CD4-positive, alpha-beta T cell treated with Interleukin-4 for 4 hours (primary cell): ENCODE measurements at places on chromosomes 5 and 9.

DNA sequence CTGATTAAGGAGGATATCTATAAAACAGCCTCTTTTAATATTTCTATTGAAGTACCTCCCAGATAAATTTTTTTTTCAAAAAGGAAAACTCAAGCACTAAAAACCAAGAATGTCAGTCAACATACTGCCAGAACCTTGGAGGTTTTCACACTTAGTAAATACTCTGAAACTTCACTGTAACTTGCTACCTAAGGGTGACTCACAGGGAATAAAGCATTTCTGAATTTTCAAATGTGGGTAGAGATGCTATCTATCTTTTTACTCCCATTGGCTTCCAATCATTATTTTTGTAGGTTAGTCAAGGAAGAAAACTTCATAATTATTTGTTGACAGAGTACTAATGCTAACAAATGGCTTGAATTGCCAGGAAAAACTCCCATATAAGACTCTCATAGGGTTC lies 46.1 kb downstream of the SLC25A46 start:
- no peak for DNase-seq

DNA sequence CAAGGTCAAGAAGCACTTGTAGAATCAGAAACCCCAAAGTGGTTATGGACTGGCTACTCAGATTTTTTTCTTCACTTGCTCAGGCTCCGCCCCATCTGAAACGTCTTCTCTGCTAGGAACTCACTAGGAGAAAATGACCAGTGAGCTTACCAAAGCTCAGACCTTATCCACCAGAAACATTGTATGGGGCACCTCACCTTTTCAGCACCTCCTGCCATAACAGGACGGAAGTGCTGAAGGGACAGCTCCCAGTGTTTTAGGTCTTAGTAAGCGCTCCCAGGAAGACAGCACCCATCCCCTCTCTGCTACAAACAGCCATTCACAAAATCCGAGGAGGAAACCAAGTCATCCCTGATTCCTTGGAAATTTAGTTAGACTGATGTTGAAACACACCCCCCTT lies 1.2 kb upstream of the GABRA1 start:
- DNase-seq: no peak

DNA sequence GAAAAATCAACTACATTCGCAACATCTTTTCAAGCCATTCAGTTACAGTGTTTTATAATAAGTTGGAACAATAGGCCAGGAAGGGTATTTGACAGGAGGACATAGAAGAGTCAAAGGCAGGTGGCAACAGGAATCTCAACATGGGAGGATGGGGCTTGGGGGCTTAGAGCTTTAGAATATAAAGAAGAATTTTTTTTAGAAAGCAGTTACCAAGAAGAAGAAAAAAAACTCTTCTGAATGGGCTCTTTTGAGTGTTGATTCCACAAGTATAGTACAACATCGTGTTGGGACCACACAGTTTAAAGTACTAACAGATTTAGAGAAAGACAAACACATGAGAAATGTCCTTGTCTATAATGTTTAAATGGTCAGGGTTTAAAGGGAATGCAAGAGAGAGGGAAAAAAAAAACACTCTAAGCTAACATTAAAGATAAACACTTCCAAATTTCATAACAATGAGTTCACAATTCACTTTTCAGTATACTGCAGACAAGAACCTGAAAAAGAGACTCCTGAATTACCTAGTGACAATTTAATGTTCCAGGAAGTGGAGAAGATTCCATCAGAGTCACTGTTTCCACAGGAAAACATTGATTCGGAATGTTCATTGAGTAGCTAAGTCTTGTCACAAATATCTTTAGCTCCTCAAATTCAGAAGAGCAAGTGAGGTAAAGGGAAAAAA lies 282.3 kb downstream of the DEPDC1B start:
- DNase-seq: no peak

GRCh38 chr9:114450833-114451706 lies 54.2 kb downstream of the WHRN start:
- DNase-seq: peak; percentile 25

DNA sequence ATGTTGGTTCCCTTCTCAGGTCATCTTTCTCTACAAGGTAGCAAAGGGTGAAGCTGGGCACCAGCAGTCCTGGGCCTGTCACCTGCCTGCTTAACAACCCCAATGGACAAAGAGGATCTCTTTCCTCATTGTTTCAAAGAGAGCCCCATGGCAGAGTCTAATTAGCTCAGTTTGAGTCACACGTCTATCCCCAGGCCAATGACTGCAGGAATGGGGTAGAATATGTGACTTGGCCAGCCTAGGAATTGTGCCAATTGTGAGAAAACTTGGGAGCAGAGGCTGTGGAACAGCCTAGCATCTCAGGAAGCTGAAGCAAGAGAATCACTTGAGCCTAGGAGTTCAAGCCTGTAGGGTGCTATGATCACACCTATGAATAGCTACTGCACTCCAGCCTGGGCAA lies 3.6 kb upstream of the RAPGEF1 start:
- DNase-seq: no peak
